ENCODE measurements at places on chromosomes 6 and 20.

DNA sequence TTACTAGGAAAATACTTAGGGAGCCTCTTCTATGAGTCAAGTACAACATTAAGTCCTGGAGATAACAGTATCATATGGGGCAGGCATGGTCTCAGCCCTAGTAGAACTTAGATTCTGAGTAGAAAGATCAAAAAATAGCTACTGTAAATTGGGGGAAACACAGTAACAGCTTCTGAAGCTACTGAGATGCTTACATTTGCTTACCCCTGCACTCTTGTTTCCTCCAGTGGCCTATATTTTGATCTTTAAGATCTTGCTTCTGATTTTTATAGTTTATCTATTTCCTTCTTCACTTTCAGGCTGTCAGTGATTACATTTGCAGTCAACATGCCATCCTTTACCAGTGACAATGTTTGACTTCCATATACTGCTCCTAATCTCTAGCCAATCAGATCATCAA lies 35.3 kb downstream of the HIVEP2 start:
- no peak for DNase-seq

- peak; percentile 14 for DNase-seq
These were observed 506 bp downstream of the RGS17 start for GRCh38 chr6:153130515-153131036.

DNA sequence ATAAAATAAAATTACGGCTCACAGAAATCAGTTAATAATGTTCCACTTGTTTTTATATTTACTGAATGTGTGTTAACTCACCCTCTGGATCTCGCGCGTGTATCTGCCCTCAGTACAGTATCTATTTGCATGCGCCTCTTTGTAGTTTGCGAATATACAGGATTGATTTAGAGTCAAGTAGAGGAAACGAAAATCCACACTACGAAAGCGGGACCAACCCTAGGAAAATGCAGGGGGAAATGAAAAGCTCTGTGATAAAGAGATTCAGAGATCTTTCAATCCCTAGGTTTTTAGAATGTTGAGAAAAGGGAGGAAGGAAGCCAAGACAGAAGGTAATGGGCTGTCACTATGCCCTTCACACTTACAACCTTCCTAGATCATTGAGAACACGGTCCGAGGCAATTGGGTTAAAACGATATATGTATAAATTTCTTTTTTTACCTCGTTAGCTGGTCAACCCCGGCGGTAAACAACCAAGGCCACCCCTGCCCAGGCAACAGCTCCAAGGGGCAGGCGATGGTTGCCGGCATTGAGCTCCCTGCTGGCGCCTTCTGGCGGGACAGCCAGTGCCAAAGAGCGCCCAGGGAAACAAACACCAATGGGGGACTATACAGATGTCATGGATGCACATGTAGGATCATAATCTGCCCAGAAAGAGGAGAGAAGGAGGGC lies 792 bp upstream of the FUT9 start:
- no peak for DNase-seq

DNA sequence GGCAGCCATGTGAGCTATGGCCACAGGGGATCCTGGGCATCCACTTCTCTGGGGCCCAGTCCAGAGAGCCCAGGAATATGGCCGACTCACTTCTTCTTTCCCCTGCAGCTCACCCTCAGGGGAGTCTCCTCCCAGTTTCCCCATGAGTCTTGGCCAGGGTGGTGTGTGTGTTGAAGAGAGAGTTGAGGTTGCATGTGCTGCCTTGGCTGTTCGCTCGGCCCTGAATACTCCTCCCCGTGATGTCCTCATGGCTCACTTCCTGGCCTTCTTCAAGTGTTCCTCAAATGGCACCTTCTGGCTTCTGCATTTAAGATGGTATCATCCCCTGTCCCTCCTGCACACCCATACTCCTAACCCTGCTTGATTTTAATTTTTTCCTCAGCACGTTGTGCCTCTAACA lies 3.2 kb upstream of the TREML1 start:
- DNase-seq = no peak

- DNase-seq = peak; percentile 99
These were observed 311.5 kb downstream of the HDGFL1 start for GRCh38 chr6:22880686-22881433.

DNA sequence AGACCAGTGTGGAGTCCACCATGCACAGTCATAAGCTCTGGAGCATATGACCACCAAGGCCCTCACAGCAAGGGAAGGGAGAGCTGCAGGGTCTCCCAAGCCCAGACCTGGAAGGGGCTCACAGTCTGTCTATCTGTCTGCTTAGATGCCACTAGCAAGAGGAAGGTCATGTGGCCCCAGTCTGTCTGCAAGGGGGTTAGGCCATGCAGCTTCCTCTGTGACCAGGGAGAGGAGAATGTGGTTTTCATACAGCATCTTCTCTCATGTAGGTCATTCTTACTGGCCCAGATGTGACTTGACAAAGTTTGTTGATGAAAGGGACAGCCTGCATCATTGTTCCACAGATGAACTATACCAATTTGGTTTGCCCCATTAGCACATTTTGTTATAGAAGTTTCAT lies 260.8 kb downstream of the FARS2 start:
- no peak for DNase-seq

DNA sequence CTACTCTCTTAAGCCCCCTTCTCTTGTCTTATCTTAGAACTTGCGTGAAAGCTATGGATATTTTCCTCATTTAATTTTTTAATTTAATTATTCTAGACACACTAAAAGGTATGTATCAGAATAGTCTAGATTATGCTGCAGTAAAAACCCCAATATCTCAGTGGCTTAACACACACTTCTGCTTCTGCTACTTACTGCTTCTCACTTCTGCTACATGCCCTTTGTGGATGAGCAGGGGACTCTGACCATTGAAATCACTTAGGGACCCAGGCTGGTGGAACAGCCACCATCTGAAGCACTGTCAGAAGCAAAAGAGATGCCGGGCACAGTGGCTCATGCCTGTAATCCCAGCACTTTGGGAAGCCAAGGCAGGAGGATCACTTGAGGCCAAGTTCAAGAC lies 27.2 kb upstream of the SCUBE3 start:
- DNase-seq = no peak

DNA sequence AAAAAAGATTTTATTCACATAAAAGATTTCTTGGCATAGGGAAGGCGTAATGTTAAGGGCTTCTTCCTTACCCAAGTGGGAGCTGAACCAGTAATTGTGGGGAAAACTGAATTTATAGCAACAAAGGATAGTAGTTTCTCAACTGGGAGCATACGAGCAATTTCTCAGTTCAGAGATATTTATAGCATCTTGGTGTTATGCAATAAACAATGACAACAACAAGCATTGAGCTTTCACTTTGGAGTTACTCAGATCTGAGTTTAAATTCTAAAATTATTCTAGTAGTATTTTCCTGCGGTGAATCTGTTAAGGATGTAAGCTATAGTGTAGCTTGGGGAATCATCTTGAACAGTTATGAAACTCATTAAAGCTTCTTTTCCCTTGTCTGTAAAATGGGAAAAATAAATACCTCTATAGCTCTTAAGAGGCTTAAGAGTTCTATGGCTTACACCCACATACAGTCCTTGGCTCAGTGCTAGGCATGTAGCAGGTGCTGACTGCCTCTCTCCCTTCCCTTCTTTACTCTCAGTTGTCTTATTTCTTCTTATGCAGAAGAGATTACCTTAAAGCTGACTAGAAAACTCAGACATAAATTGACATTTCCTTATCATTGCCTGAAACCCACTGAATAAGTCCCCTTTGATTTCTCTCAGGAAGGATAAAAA lies 58.8 kb downstream of the SAMD5 start:
- DNase-seq = peak; percentile 28

GRCh38 chr20:32314768-32315167 lies 37.3 kb downstream of the KIF3B start:
- DNase-seq = no peak

DNA sequence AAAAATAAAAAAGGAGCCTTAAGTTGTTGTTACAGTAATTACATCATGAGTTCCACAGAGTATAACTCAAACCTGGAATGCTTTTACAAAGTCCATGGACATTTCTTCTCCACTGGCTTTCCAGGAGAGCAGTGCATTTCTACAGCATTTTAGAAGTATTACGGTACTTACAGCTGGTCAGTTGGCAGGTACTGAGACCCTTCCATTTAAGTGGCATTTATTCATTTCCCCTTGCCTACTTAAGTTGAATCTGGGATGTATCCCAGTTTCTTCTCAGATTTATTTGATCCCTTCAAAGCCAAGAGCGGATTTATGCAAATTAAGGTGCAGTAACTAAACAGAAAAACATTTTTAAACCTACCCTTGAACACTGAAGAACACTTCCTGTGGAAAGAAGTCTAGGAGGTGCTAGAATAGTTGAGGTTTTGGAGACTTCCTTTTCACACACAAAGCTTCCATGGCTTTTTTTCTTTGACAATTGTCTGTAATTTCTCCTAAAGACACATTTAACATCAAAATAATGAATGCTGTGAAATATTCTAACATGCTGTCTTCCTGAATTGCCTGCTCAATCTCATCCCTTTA lies 3.4 kb downstream of the PRDM13 start:
- DNase-seq = no peak

DNA sequence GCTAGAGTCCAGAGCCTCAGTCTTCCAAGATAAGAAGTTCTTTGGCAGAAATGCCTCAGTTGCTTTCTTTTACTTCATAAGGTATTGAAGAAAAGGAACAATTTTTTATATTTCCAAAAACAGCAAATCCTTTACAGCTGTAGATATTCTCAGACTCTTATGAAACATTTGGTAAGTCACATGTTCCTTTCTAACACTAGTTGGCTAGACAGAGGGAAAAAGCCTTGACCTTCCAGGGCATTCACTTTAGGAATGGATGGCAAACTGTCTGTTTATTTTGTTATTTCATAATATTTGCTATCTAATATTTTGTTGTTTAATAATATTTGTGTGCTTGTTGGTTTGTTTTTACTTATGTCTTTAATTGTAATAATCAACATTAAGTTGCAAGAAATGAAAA lies 140.8 kb downstream of the PTPRK start:
- no peak for DNase-seq

GRCh38 chr6:146890644-146891434 lies 292.1 kb downstream of the ADGB start:
- no peak for DNase-seq

DNA sequence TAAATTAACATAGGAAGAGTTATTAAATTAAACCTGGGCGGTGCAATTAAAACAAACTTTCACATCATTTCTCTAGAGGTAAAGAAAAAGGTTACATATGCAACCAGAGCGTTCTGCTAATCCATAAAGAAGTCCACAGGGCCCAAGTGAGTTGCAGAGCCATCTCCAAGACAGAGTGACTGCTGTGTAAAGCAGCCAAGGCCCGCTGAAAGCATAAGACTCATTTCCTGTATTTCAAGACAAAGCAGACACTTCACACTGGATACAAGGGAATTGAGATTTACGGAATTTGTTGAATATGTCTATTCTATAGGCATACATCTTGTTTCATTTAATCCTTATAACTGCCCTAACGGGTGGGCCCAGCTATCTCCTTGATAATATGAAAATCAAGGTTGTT lies 422.8 kb downstream of the CBLN4 start:
- DNase-seq = no peak

- DNase-seq = no peak
These were observed 251.6 kb upstream of the TFAP2D start for GRCh38 chr6:50461696-50462095.

GRCh38 chr6:39209360-39209811 lies 19.9 kb downstream of the KCNK5 start:
- DNase-seq = no peak

- peak; percentile 93 for DNase-seq
These were observed 170.4 kb downstream of the HTR1B start for GRCh38 chr6:77292564-77293546.

GRCh38 chr6:733431-734219 lies 40.7 kb upstream of the EXOC2 start:
- no peak for DNase-seq

DNA sequence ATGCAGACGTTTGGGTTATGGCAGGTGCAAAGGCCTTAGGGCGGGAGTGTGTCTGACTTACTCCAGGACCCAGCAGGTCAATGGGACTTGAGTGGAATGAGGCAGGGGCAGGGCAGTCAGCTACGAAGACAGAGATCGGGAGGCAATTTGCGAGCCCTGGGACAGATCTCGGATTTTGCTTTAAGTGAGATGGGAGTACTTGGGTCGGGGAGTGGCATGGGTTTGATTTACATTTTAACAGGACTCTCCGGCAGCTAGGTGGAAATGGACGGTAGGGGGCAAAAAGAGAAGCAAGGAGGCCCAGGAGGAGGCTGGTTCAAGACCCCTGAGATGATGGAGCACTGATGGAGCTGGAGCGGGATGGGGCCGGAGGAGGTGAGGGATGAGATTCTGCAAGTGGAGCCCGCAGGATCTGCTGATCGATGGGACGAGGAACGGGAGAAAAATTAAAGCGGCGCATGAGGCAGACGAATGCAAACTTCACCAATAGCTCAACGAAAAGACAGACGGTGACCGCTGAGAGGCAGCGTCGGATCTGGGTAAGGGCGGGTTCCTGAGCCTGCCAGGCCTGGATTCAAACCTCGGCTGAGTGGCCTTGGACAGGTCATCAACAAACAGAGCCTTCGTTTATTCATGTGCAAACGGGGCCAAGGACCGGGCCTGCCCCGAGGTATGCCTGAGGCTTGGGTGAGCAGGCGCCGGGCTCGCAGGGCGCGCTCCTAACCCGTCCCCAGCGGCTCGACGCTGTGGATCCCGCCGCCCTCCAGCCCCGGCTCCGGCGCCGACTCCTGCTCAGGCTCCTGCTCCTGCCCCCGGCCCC lies 756 bp upstream of the RBCK1 start:
- DNase-seq = peak; percentile 79

Measured in iris pigment epithelial cell (primary cell).